H1 (cell line): ENCODE measurements at places on chromosomes 16 and 17. TPM values are rescaled to one million over a fixed set of nuclear protein-coding genes. Genes with fewer than 3 reads are reported as not detected.

DNA sequence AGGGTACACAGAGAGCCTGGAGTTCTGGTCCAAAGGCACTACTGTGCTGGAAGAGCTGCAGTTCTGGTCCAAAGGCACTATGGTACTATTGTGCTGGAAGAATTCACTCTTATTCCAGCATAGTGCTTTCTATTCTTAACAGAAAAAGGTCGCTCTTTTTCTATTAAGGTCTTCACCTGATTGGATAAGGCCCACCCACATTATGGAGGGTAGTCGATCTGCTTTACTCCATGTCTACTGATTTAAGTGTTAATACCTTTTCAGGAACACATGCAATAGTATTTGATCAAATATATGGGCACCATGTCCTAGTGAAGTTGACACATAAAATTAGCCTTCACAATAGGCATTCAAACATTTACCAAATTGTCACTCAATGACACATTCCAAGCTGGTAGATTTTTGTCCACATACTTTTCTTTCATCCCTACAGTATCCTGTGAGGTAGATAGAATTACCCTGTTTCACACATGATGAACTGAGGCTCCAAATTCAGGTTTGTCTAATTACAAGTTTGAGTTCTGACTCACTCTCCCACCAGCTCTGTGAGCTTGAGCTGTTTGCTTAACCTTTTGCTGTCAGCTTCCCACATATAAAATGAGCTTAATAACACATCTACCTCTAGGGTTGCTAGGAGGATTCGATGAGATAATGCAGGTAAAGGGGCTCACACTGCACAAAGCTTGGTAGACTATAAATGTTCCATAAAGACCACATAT lies 129.9 kb downstream of the AIPL1 start:
- no peak for DNase-seq

GRCh38 chr17:17108451-17109049 lies 66.3 kb downstream of the MPRIP start:
- DNase-seq = no peak

DNA sequence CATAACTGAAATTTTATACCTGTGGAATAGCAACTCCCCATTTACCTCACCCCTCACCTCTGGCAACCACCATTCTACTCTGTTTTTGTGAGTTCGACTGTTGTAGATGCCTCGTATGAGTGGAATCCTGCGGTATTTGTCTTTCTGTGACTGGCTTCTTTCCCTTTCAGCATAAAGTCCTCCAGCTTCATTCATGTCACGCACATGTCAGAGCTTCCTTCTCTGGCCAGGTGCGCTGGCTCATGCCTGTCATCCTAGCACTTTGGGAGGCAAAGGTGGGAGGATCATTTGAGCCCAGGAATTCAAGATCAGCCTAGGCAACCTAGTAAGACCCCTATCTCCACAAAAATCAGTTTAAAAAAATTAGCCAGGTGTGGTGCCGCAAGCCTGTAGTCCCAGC lies 278.4 kb downstream of the PARN start:
- no peak for DNase-seq

GRCh38 chr16:26768385-26769010 lies 298.2 kb upstream of the C16orf82 start:
- DNase-seq = no peak

DNA sequence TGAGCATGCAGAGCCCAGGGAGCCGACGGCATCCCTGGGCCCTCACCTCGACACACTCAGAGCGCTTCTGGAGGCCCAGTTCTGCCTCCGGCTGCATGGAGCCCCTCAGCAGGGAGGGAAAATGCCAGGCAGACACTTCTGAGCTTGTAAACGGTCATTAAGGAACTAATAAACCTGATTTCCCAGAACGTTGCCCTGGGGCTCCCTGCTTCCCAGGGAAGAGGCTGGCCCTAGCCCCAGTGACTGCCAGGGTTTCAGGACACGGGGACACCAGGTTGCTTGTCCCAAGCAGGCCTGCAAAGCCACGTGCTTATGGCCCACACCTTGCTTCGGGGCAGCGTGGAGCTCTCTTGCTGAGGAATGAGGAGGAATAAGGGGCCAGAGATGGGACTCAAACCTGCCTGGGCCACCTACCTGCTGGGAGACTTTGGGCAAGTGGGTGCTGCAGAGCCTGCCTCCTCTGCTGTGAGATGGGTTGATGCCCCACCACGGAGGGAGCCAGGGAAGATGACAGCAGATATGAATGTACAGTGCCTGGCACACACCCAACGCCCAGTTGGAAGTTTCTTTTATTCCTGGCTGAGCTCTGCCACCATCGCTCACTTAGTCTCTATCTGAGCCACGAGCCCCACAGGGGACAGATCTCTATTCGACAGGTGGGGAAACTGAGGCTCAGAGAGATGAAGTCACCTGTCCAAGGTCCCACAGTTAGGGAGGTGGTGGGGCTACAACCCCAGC lies 5.4 kb downstream of the RHBDF2 start:
- peak; percentile 39 for DNase-seq

DNA sequence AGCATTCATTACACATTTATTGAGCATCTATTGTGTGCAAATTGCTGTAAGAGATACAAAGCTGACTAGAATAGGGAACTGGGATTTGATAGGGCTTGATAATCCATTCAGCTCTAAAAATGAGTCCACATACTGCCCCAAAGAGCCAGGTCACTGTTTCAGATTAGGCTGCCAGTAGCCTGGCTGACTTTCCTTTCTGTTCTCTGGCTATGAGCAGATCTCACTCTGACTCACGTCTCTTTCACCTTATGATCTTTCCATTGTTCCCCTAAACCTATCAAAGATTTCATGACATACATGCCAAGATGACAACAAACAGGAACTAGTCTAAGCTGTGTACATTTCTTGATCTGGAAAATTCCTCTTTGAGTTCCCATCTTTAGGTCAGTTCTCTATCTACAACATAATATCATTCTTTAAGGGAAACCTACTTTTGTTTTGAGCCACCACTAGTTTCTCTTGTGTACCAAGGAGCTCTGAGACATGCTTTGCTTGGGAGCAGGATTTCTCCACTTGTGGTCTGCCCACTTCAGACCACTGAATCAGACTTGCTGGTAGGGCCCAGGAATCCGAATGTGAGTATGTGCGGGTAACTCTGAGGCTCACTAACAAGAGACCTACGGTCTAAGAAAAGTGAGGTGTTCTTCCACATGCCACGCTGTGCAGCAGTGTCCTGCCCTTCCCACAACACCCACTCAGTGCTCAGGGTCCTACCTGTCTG lies 40.9 kb upstream of the ICAM2 start:
- DNase-seq = no peak

- DNase-seq = peak; percentile 54
These were observed 651 bp downstream of the SHMT1 start for GRCh38 chr17:18362698-18363100.

GRCh38 chr16:85751698-85752501 lies 1.0 kb upstream of the C16orf74 start:
- DNase-seq = peak; percentile 34

- DNase-seq = no peak
These were observed 18.1 kb upstream of the DHX40 start for GRCh38 chr17:59547131-59547915.

GRCh38 chr16:1777375-1778199 lies 4.7 kb upstream of the MRPS34 start:
- DNase-seq = no peak

GRCh38 chr16:47636501-47637099 lies 175.5 kb downstream of the PHKB start:
- DNase-seq = no peak

DNA sequence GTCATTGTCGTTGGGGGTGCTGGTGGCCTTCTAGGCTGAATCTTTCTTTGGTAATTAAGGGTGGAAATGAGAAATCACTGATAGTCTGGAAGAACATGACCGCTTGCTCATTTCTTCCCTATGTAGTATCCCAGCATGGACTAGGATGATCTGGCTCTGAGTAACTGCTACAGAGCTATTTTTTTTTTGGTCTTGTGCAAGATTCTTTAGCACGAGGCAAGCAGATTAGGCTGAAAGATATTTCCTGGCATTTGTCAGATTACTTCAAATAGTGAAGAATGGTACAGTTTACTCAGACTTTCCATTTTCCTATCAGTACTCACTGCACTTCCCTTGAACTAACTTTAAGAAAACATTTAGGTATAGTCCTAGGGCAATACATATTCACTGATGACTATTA lies 89.0 kb downstream of the SYCE1L start:
- no peak for DNase-seq

GRCh38 chr16:48592839-48593429 lies 17.0 kb downstream of the N4BP1 start:
- DNase-seq = no peak

DNA sequence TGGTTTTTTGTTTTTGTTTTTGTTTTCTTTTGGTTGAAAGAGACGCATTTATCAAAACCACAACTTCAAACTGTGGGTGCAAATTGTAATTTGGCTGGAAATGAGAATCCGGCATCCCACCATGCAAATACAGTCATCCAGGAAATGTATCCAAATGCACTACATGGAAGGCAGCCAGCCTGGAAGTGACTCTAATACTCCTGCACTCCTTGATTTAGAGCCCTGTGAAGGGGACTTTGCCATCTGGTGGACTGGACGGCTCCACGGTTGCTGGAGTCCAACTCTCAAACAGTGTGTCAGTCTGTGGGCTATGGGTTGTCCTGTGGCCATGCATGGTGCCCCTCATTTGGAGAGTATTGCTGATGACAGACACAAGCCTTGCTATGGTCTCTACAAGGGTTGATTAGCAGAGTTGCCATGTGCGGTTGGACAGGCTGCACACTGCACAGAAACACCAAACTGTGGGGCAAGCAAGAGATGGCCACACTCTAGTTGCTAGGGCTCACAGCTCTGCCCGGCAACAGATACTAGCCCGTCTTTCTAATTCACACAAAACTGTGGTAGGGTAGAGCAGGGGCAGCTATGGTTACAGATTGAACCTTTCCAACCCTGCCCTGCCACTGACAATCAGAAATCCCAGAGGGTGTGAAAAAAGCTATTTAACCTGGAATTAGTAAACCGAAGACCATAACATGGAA lies 62.4 kb downstream of the VAT1L start:
- no peak for DNase-seq

- DNase-seq = peak; percentile 83
These were observed 53.2 kb downstream of the NT5M start for GRCh38 chr17:17356149-17356930.

DNA sequence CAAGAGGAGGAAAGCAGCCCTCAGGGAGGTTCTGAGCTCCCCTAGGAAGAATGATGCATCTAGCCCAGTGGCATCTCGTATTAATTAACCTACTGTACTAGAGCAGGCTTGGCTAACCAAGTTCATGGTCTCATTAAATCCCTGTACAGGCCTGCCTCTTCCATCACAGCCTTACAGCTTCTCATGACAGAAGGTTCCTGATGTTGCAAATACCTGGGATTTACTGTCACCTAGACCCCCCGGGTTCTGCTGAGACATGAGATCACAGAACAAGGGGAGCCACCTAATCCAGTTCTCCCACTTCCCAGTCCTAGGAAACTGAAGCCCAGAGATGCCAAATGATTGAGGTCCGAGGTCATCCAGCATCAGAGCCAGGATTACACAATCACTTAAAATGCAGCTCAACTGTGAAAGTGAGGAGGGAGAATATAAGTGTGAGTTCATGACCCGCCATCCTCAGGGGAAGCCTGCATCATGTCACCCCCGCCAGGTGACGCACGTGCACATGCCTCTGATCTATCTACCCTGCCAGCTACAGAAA lies 23.9 kb downstream of the ACLY start:
- DNase-seq = no peak

GRCh38 chr17:6334386-6334785 lies 100.5 kb downstream of the AIPL1 start:
- no peak for DNase-seq

- DNase-seq = no peak
These were observed 121.7 kb upstream of the SDK2 start for GRCh38 chr17:73765824-73766563.

DNA sequence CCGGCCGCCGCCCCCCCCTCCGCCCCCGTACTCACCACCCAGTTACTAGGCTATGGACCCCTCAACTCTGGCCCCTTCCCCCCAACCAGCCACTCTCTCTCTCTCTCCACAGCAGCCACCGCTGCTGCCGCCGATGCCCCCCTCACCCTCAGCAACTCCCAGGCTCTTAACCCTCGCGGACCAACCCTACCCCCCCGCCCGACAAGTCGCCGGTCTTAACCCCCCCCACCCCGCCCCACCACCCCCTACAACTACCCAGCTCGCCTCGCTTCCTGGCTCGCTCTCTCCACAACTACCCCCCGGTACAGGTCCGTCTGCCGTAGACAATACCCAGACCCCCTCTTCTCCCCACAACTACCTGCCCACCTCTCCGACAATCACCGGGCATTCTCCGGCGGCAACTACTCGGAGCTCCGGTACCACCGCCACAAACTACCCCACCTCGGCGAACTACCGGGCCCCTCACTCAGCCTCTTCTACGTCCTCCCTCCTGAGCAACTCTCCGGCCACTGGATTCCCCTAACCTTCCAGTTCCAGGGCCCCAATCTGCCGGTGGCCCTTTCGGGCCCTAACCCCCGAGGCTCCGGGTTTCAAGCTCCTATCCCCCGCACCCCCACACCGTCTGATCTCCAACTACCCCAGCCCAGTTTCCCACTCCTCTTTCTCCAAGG lies 702 bp downstream of the PHF23 start:
- DNase-seq = no peak

CCL3 gene
- not detected in 2 replicates for total RNA-seq

ZNF469 gene
- 1.8 and 2.0 TPM in 2 replicates for total RNA-seq

RCVRN gene
- not detected in 2 replicates for total RNA-seq

RNF227 gene
- 0.63 and 0.77 TPM in 2 replicates for total RNA-seq

ZNF174 gene
- 12.2 and 12.7 TPM in 2 replicates for total RNA-seq

TP53TG3F gene
- not detected in 2 replicates for total RNA-seq

CCL7 gene
- not detected in 2 replicates for total RNA-seq

VWA3A gene
- total RNA-seq = not detected in 2 replicates

GH1 gene
- total RNA-seq = not detected in 2 replicates

ETV4 gene
- 137 and 143 TPM in 2 replicates for total RNA-seq

FCSK gene
- total RNA-seq = 3.4 and 4.6 TPM in 2 replicates

USP43 gene
- total RNA-seq = 6.9 and 7.2 TPM in 2 replicates

NACA2 gene
- total RNA-seq = not detected in 2 replicates

SPIRE2 gene
- 12.2 and 15.4 TPM in 2 replicates for total RNA-seq

LLGL2 gene
- 64.5 and 66.6 TPM in 2 replicates for total RNA-seq
